ENCODE measurements at places on chromosomes 6 and 20.

- peak; percentile 30 for DNase-seq
Measured at GRCh38 chr20:60056407-60057122, 98.3 kb downstream of the CDH26 start.

- no peak for DNase-seq
Measured at GRCh38 chr6:138293428-138294395, 75.4 kb upstream of the PBOV1 start.

GRCh38 chr6:2793534-2794151 lies 28.4 kb downstream of the WRNIP1 start:
- peak; percentile 64 for DNase-seq

DNA sequence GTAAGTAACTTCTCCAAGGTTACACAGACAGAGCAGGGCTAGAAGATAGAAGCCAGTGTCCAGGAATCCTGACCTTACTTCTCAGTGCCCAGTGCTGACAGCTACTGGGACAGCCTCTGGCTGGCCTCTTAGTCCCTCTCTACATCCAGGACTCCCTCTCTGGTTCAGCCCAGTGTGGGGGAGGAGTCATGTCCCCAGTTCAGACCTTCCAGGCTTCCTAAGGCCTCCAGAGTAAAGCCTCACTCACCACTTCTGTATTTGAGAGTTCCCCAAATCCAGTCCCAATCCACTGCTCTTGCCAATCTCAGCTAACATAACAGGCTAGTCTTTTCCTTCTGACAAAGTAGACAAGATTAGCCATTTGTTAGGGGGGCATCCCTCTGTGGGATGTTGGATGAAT lies 36.9 kb upstream of the EPB41L1 start:
- DNase-seq: no peak

- DNase-seq: peak; percentile 22
Measured at GRCh38 chr6:2976571-2977085, 5.3 kb upstream of the SERPINB6 start.

DNA sequence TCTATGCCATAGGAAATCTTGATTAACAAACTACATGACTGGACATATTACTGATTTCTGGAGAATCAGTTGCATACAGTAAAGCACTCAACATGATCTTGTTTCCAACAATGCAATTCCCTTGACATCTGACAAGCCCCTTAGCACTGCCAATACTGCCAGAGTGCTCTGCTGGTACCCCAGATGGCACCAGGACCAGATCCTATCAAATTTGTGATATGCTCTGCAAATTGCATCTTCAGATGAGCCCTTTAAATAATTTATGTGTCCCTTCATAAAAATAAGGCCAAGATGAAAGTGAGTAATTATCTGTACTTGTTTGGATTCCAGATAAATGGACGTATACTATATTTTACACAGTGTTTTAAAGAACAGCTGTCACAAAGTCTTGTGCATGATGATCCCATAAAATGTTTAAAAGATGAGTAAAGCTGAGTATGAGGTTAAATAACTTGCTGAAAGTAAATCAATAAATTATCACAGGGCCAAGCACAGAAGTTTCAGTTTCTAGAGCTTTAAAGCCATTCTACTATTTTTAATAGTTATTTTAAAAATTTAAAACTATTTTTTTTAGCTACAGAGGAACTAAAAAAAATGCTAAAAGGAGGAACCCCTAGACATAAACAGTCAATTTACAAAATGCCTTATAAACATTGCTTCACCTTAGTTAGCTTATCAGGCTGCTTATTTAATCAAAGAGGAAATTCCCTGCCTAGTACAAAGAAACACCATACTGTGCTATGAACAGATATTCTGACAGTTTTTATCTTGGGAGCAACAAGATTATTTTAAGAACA lies 42.1 kb downstream of the NUDT3 start:
- no peak for DNase-seq

DNA sequence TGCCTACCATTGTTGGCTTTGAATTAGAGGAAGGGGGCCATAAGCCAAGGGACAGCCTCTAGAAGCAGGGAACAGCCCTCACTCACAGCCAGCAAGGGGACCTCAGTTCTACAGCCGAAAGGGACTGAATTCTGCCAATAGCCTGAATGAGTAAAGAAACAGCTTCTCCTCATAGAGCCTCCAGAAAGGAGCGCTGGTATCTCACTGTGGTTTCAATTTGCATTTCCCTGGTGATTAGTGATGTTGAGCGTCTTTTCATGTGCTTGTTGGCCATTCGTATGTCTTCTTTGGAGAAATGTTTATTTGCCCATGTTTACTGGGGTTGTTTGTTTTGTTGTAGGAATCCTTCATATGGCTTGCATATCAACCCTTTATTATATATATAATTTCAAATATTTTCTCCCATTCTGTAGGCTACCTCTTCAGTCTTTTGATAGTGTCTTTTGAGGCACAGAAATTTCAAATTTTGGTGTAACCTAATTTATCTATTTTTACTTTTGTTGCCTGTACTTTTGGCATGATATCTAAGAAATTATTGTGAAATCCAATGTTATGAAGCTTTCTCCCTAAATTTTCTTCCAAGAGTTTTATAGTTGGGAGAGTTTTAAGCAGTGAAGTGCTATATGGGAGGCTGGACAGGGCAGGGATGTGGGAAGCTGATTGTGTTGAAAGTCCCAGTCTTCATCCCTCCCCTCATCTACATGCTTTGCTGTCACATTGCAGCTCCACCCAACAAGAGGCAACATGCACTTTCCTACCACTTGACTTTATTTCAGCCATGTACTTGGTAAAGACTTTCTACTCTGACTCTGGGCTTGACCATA lies 82.3 kb upstream of the SHLD1 start:
- DNase-seq: no peak

GRCh38 chr20:61420056-61420455 lies 168.0 kb downstream of the CDH4 start:
- no peak for DNase-seq

DNA sequence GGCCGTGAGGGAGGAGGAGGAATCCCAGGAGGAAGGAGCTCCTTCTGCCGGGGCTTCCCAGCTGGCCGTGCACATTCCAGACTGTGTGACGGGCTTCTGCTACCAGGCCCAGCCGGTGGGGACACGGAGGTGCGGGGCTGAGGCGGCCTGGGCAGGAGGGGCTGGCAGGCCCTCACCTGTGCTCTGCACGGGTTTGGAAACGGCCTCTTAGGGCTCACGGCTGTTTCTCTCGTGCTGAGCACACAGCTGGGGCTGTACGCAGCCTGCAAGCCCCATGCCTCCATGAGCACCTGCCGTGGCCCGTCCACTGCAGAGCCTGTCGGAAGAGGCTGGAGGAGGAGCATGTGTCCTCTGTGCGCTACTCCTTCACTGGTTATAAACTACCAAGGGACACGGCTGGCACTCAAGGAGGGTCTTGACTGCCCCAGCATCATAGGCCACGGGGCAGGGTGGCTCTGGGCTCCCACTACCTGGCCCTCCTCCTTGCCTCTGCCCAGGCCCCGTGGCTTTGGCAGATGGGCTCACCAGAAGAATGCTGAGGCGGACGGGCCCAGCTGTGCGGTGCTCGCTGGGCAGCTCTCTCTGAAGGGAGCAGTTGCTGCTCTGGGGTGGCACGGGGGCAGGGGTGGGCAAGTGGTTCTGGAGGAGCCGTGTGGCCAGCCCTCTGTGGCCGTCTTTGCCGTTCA lies 15.8 kb downstream of the NPEPL1 start:
- DNase-seq: no peak

- no peak for DNase-seq
Measured at GRCh38 chr6:45759472-45759810, 256.2 kb downstream of the CLIC5 start.

- peak; percentile 21 for DNase-seq
Measured at GRCh38 chr20:24782801-24783630, 166.1 kb upstream of the CST7 start.

GRCh38 chr20:50567860-50568548 lies 57.8 kb downstream of the PTPN1 start:
- peak; percentile 57 for DNase-seq

DNA sequence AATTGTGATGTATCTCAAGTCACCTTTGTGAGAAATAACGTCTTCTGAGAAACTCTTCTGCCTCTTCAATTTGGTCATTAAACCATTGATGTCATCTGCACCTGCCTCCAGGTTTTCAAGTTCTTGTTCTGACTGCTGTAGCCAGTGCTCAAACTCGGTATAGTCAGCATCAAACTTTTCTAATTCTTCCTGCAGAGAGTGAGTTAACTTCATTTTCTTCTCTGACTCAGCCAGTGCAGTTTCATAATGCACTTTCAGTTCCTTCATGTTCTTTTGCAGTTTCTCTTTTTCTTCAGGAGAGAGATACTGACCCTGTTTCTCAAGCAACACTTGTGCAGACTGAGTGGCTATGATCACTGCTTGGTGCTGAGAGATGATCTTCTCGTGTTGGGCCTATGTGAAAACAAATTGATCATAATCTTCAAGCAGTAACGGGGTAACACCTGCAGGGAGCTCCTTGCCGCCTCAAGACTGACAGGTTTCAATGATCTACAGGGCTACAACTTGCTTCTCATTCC lies 48.8 kb downstream of the DST start:
- DNase-seq: peak; percentile 63

DNA sequence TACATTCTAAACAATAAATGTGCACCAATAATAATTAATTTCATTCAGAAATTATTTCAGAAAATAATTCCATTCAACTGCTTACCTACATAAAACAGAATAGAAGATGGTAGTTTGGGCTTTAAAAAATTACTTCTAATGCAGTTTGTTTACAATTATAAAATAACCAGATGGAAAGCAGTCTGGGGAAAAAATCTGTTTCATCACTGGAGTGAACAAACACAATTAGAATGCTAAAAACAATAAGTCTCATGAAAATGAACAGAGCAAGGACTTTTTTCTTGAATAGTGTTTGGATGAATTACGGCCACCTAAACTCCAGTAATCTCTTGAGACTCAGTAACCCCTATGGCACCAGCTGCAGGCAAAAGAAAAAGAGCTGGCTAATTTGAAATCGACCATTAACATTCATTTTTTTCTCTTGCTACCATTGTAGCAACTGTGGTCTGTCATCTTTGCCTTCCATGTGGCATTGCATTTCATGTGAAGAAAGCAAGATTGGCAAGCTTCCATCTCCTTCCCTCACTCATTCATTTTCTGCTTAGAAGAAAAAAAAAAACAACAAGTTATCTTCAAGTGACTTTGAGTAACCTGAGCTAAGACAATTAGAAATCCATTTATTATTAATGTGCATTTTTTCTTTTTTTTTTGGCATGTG lies 88.4 kb upstream of the CEP85L start:
- no peak for DNase-seq

GRCh38 chr20:37442986-37443385 lies 78.1 kb upstream of the NNAT start:
- no peak for DNase-seq

- peak; percentile 75 for DNase-seq
Measured at GRCh38 chr6:30450909-30451841, 38.1 kb upstream of the HLA-E start.

DNA sequence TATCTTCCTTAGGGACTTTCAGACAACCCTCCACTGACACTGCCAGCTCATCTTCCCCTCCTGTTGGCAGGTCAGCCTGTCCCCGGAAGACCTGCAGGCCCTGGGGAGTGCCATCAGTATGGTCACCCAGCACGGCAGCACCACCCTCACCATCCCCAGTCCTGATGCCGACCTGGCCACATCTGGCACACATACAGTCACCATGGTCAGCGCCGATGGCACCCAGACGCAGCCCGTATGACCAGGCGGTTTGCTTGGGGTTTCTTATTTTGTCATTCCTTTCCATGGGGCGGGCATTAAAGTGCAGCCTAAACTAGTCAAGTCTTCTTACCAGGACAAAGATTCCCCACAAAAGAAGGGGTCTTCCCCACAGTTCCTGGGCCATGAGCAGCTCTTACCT lies 3.9 kb upstream of the DEF6 start:
- no peak for DNase-seq

DNA sequence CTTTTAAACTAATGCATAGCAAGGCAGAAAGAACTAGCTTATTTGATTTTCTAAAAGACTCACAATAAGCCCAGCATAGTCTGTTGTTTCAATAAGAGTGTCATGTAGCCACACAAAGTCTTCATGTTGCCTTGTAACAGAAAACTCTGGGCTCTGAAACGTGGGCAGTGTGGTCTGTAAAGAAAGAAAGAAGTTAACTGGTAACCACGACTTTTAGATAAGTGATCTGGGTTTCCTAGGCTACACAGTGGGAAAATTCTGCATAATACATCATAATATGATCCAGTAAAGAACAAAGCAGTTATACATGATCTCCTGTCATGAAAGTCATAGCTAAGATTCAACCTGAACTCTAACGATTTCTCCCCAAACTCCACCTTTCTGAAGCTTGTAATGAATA lies 13.3 kb downstream of the SNX5 start:
- DNase-seq: no peak

- DNase-seq: no peak
Measured at GRCh38 chr6:50966986-50967385, 148.3 kb downstream of the TFAP2B start.

DNA sequence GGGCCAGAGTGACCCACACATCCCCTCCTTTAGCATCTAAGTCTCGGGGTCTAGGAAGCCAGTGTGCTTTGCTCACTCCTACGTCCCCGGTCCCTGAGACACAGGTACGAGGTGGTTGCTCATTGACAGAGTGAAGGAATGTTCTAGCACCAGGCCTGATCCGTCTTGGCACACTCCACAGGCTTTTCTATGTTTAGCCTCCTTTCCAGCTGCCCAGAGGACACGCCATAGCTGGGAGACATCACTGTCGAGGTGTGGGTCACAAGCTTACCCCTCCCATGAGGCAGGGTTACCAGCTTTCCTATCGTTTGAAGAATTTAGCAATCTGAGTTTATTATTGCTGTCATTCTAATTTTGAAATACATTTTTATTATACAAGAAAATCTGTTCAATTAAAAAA lies 30.4 kb upstream of the IER3 start:
- DNase-seq: no peak

- DNase-seq: peak; percentile 20
Measured at GRCh38 chr6:156427345-156427744, 349.8 kb upstream of the ARID1B start.

- no peak for DNase-seq
Measured at GRCh38 chr20:60142587-60142986, 184.4 kb downstream of the CDH26 start.

- DNase-seq: no peak
Measured at GRCh38 chr6:19399406-19399805, 437.8 kb upstream of the ID4 start.

DNA sequence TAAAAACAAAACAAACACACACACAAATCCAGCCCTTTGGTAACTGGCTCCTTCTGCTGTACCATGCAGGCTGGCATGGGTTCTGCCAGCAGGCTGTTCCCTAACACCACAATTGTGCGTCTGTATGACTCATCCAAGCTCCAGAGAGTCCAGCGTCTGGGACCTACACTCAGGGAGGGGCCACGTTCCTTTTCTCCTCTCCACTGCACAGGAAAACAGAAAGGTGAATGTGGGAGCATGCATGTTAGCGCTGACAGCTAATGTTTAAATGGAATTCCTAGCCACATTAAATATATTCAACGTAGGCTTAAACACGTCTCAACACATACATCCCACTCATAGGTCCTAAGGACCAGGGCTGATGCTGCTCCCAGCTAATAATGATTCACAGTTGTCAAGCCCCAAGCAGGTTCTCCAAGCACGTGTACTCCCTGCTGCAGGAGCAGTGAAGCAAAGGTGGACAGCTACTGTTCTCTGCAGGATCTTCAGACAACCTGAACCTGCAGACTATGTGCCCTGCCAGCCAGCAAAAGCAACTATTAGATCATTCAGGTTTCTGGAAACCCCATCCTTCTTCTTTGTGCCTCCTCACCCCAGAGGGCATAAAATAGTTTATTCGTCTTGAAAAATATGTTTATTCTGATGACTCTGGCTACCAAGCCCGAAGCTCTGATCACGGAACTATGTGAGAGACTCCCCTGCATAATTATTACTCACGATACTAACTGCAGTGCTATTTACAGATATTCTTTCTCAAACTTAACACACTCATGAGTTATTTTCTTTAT lies 20.9 kb downstream of the MAP1LC3A start:
- no peak for DNase-seq

- no peak for DNase-seq
Measured at GRCh38 chr20:49612127-49612738, 44.3 kb upstream of the PTGIS start.

Measured in activated CD4-positive, alpha-beta T cell treated with anti-CD3 and anti-CD28 coated beads for 36 hours (primary cell).